ENCODE measurements at places on chromosomes 6 and 20. TPM values are rescaled to one million over a fixed set of nuclear protein-coding genes. Genes with fewer than 3 reads are reported as not detected.

MATN4 gene
- not detected for total RNA-seq

APOBEC2 gene
- 176 TPM for total RNA-seq

GCNT2 gene
- 43.1 TPM for total RNA-seq

CEP162 gene
- total RNA-seq = 4.4 TPM

TJAP1 gene
- total RNA-seq = 16.9 TPM

BCAS1 gene
- total RNA-seq = not detected

POPDC3 gene
- 59.7 TPM for total RNA-seq

ERVFRD-1 gene
- 0.18 TPM for total RNA-seq

TREML1 gene
- not detected for total RNA-seq

C6orf120 gene
- 14.3 TPM for total RNA-seq

DNA sequence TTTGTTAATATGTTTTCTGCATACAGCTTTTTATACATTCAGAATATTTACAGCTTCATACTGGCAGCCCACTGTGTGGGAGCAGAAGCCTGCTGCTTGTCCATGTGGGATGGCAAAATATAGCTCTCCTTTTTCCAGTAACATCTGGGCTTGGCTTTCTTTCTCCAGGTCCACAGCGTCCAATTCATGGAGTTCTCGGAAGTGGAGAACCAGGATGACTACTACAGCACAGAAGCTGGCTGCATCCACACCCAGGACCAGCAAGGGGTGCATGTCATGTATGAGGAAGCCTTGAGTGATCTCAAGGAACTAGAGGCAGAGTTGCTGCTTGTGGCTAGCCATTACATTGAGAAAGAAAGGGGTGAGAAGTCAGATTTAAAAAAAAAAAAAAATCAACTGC is 143.1 kb downstream of the CD164 start:
- DNase-seq = no peak

- DNase-seq = no peak
Observed at GRCh38 chr20:52540509-52540908, 348.9 kb upstream of the ZFP64 start.

- peak; percentile 25 for DNase-seq
Observed at GRCh38 chr6:64224819-64225218, 589.2 kb downstream of the PHF3 start.

DNA sequence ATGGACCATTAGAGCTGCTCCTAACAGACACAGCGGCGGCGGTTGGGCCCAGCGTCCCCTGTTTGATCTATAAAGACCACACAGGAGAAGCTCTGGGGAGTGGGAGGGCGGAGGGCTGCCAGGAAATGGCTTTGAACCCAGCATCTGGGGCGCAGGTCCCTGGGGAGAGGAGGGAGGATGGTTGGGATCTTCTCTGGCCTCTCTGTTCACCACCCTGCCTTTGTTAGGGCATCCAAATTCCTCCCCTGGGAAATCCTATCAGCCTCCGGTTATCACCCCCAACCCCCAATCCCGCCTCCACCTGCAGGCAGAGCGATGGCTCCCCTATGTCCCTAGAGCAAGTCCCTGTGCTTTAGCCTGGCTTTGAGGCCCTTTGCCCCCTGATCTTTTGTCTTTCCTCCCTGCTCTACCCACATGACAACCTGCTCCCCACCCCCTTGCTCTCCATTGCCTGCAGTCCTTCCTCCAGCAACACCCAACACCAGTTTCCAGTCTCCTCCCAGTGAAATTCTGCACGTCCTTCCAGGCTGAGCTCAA is 7.1 kb downstream of the XKR7 start:
- DNase-seq = no peak

DNA sequence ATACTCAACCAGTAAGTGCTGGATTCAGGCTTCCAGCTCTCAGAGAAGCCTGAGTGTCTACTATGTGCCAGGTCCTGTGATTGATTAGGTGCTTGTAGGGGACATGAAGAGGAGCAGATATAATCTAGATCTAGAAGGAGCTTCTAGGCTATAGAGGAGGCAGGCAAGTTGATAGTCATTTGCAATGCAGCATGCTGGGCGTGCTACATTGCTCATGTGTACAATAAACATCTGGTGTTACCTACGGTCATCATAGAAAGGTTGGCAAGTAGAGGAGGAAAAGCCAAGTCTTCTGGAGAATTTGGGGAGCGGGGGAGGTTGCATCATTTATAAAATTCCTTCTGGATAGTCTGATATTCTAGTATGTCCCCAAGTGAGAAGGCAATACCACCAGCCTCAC is 33.2 kb downstream of the RNF144B start:
- no peak for DNase-seq

- no peak for DNase-seq
Observed at GRCh38 chr20:63648190-63648589, 5.0 kb downstream of the STMN3 start.

GRCh38 chr6:30730601-30731435 is 10.7 kb downstream of the TUBB start:
- peak; percentile 67 for DNase-seq

DNA sequence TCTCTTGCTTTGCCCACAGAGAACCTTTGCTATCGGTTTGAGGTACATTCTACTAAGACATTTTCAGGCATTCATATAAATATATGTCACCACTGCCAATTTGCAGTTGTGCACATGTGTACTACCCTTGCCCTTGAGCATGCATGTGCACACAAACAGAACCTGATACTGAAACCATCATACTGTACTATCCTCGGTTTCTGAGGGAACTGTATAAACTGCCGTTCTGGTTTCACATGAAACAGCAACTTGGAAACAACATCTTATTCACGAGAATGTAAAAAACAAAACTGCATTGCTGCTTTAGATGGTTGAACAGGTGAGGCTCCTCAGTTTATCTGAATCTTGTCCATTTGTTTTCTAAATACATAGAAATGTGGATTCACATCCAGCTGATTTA is 151.2 kb upstream of the TMEM170B start:
- DNase-seq = no peak

- no peak for DNase-seq
Observed at GRCh38 chr6:169839029-169839481, 87.6 kb downstream of the ERMARD start.
